IPS DF 6.9 (cell line): ENCODE measurements at places on chromosomes 5 and 9.

- no peak for DNase-seq
Measured at GRCh38 chr5:93602241-93603077, 19.4 kb downstream of the NR2F1 start.

- no peak for DNase-seq
Measured at GRCh38 chr5:170444969-170445505, 55.9 kb upstream of the KCNMB1 start.

DNA sequence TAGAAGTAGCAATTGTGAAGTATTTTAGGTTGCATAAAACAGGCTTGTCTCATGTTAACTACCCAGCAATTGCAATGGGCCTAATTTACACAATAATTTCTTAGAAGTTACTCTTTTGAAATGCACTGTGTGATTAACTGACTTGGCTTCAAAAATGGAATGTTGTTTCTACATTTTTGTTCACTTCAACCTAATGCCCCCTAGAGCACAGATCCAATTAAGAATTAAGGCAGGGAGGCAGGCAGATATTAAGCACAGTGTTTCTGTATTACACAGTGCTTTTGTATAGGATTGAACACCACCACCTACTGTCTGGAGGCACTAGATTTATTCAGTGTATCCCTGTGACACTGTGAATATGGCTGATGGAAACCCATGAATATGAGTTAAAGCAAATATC lies 302.1 kb downstream of the FBXL17 start:
- DNase-seq: no peak

GRCh38 chr9:129362287-129363000 lies 184.4 kb upstream of the IER5L start:
- DNase-seq: no peak

DNA sequence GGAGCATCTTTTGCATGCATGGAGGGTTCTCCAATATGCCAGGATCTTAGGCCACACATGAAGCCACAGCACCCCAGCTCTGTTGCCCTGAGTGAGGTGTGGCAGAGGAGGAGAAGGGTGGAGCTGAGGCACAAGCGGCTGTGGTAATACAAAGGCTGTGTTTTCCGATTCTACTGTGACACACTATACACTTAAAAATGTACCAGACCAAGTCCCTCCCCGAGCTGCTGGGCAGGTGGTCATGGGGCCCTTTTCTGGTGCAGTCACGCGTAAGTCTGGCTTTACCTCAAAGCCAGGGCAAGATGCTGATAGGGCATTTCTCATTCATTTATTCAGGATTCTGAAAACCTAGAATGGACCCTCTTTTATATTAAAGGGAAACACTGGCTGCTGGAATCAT lies 3.7 kb downstream of the ADGRV1 start:
- no peak for DNase-seq

GRCh38 chr9:8880060-8880459 lies 1080.5 kb upstream of the DMAC1 start:
- no peak for DNase-seq

GRCh38 chr9:38017149-38017884 lies 51.7 kb downstream of the SHB start:
- DNase-seq: peak; percentile 88

GRCh38 chr9:79637177-79637925 lies 65.6 kb downstream of the TLE4 start:
- no peak for DNase-seq

- no peak for DNase-seq
Measured at GRCh38 chr9:127664678-127665507, 41.9 kb upstream of the CFAP157 start.

DNA sequence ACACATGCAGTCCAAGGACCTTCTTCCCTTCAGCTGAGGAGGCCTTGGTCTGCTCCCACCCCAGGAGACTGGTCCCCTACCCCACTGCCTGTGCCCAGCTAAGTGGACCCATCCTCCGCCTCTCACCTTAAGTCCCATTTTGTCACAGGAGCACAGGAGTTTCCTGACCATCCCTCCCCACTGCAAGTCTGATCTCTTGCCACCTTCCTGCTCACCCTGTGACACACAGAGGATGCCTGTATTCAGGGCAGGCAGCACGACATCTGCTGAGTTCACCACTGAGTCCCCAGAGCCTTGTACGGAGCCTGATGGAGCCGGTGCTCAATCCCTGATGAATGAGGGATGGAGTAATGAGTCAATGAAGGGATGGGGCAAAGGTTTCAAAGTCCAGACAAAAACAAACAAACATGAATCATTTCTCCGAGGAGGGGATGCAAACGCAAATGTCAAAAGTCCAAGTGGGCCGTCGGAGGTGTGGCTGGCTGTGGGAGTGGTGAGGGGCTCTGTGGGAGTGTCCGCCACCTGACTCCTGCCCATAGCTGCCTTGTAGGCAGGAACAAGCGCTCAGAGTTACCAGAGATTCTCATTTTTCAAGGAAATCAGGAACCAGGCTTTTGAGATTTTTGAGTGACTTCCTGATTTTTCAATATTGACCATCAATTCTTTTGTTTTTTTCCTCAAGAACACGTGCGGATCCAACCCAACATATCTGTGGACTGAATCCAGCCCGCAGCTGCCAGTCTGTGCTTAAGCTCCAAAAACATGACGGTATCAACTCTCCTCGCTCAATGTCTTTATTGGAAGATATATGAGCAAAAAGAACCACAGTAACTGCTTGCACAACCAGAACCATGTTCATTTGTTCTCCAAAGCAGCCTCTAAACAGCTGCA lies 4.4 kb downstream of the RAPGEF1 start:
- DNase-seq: no peak

DNA sequence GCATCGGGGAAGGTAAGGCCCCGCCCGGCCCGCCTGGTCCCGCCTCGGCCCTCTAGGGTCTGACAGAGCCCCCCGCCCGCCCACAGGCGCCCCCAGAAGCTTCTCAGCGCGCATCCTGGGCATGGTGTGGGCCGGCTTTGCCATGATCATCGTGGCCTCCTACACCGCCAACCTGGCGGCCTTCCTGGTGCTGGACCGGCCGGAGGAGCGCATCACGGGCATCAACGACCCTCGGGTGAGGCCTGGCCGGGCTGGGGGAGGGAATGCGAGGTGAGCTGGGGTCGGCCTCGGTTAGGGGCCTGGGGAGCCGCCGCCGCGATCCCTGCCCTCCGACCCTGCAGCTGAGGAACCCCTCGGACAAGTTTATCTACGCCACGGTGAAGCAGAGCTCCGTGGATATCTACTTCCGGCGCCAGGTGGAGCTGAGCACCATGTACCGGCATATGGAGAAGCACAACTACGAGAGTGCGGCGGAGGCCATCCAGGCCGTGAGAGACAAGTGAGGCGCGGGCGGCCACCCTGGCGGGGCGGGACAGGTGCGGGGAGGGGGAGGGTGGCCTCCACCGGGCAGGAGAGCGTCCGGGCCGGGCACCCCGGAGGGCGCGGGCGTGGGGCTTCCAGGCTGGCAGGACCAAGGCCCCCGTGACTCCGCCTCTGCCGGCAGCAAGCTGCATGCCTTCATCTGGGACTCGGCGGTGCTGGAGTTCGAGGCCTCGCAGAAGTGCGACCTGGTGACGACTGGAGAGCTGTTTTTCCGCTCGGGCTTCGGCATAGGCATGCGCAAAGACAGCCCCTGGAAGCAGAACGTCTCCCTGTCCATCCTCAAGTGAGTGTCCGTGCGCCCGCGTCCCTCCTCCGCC lies 7.1 kb downstream of the LRRC26 start:
- DNase-seq: no peak

DNA sequence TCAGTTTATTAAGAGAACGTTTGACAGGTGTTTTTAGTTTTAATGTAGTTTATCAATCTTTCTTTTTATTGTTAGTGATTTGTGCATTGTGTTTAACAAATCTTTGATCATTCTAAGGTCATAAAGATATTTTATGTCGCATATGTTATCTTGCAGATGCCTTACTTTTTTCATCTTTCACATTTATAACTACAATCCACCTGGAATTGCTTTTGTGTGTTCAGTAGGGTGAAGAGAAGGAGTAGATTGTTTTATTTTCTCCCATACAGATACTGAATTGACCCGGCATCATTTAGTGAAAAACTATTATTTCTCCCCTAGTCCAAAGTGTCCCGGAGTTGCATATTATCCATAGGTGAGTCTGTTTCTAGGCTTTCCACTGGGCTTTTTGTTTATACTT lies 179.4 kb upstream of the RGMB start:
- DNase-seq: no peak

GRCh38 chr5:59783264-59783663 lies 110.3 kb downstream of the PDE4D start:
- DNase-seq: no peak

- no peak for DNase-seq
Measured at GRCh38 chr9:14062586-14063221, 251.2 kb downstream of the NFIB start.

GRCh38 chr9:129878291-129878690 lies 43.0 kb downstream of the USP20 start:
- DNase-seq: no peak

DNA sequence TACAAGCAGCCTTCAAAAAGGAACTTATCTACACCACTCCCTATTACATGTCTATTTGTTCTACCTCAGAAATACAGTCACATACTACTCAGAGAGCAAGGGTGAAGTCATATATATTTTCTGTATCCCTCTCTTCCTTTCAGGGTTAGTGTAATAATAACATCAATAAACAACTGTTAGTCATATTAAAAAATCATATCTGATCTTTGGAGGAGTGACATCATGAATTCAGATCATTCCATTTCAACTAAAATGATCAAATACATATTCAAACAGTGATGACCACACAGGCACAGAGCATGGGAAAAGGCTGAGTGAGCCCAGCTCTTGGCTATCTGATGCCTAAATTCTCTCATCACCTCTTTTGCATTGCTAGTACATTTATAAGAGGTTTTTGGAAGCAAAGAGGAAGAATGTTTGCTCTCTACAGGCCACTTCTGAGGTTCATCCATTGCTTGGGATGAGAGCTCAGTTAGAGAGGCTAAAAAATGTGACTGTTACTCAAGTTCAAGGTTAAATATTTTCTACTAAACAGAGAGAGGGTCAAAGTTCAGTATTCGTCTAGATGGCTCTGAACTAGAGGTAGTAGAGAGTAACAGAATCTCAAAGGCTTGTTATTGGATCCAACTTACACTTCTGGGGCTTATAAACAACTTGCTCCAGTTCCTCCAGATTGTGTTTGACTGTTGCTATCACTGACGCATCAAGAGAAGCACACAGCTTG lies 39.0 kb downstream of the RIGI start:
- no peak for DNase-seq

- no peak for DNase-seq
Measured at GRCh38 chr5:133827011-133827410, 141.4 kb downstream of the C5orf15 start.

- no peak for DNase-seq
Measured at GRCh38 chr5:174609116-174609515, 115.3 kb upstream of the MSX2 start.

DNA sequence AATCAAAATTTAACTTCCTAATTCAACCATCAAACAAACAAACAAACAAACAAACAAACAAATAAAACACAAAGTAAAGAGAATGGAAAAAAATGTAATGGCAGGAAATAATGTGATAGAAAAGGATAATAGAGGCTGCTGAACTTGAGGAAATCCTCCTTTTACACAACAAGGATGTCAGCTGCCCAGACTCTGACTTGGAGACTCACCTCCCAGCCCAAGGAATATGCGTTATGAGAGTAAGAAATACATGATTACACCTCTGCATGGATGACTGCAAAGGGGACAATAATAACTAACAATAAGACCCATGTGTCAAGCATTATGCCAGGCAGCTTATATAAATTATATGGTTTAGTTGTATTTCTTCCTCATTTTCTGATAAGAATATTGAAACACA lies 46.6 kb upstream of the JAK2 start:
- no peak for DNase-seq

DNA sequence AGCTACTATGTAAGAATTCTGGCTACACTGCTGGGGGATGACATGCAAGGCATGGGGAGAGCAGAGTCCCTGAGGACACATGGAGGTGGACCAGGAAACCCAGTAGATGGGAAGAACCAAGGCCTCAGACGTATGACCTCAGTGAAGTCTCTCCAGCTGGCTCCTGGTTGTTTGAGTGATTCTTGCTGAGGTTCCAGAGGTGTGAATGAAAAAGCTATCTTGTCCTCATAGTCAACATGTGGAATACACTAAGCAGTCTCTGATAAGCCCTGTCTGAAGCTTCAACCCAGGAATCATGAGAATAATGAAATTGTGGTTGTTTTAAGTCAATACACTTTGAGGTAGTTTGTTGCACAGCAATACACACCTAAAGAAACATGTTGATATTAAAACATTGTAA lies 78.0 kb downstream of the GABRA6 start:
- no peak for DNase-seq

- no peak for DNase-seq
Measured at GRCh38 chr5:176447591-176447977, 601 bp upstream of the FAF2 start.

- DNase-seq: no peak
Measured at GRCh38 chr5:178786859-178787499, 56.5 kb upstream of the ZNF354A start.

DNA sequence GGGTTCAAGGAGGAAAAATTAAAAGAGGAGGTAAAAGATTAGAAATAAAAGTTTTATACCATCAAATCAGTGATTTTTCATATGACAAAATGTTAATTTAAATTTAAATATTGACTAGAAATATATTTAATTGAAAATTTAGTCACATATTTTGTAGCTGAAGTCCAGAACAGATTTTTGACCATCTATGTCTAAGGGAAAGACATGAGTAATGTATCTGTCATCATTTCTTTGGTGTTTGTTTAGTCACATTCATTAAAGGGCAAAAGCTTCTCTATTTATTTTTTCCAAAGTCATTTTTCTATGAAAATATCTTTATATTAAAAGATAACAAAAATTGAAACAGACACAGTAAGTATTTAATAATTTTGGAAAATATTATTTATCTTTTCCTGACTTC lies 252.0 kb upstream of the ISL1 start:
- no peak for DNase-seq

GRCh38 chr5:136034984-136035383 lies 6.2 kb downstream of the TGFBI start:
- DNase-seq: no peak

DNA sequence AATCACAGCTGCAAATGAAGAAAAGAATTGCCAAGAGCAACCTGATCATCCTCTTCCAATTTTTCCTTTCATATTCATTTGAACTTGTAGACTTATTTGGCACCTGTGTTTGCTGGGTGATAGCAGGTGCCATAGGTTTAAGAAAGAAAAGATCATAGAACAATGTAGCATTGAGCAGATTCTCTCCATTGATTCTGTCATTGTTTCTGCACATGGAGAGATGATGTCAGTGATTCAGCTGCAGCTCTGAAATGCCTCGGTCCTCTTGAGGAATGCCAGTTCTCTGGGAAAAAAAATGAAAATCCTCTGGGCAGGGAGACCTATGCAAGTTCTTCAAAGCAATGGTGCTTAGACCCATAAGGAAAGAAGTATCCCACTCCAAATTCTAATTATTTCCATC lies 418.1 kb upstream of the KLF4 start:
- no peak for DNase-seq
